Stimulated activated CD8-positive, alpha-beta memory T cell treated with anti-CD3 and anti-CD28 coated beads, Interleukin-7, amount 100 ng/mL, for 4 hours (primary cell): ENCODE measurements at places on chromosomes 12 and 14.

DNA sequence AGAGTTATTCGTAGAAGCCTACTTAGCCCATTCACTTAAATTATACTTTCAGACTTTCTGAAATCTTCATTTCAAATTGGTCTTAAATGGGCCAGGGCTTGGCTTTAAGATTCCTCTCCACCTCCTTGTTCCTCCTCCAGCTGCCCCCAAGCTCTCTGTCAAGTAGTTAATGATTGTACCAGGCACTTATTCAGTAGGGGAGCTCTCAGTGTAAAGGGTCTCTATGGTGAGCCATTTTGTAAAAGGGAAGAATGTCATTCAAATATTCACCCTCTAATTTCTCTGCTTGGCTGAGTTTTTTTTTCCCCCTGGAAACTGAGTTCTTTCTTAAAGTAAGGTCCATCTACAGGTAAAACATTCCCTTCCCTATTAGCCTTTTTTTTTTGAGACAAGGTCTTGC, 96.6 kb downstream of the SUDS3 start:
- DNase-seq = no peak

DNA sequence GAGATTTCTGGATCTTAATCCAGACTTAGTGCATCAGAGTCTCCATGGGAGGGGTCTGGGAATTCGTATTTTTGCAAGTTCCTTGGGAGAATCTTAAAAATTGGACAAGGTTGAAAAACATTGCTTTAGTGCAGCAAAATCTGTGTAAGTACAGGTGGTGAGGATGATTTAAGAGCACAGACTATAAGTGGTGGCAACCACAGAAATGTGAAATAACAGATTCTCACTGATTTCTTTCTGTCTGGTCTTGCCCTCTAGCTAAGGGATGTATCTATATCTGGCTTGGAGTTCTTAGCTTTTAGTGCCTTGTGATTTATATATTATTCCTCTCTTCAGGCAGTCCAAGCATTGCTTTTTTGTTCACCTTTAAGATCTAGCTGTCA, 116.2 kb downstream of the DIP2B start:
- no peak for DNase-seq

DNA sequence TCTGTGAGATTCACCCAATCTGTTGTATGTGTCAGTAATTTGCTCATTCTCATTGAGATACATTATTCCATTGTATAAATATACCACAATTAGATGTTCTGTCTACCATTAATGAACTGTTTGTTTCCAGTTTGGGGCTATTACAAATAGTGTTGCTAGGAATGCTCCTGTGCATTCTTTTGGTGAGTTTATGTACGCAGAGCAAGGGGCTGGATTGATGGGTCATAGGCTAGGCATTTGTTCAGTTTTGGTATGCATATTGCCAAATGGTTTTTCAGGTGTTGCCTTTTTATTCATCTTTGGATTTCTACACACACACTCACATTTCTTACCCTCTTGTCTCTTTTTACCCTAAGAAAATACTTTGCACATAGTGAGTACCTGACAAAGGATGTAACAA, 93.4 kb downstream of the GPATCH2L start:
- DNase-seq = no peak

DNA sequence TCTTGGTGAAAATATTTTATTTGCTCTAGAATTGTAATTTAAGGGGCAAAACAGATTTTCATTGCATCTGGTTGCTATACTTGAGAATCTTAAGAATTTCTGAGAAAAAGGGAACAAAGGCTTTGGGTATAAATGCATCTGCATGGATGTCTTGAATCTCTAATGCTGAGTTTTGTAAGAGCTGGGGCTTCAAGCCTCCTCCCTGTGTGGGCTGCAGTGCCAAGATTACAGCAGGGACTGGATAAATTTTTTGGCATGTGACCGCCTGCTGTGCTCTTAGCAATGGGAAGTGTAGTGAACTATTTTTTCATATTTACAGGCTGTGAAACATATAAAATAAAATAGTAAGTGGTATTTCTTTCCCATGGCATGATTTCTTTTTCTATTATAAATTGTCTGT, 70.0 kb downstream of the SLC38A6 start:
- DNase-seq = no peak

DNA sequence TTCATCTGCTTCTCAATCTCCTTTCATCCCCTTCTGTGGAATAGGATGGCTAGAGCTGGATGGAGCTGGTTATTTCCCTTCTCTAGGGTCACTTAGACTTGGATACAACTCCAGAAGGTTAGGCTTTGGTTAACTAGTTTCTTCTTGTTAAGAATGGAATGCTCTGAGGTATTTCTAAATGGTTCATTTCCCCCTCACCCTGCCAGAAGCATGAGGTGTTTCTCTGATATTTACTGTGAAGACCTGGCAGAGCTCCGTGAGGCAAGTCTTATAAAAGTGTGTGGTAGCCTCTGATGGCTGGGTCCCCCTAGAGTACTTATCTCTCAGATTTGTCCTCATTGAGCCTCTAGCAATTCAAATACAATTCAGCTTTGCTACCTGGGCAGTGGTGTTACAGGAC, 207.9 kb downstream of the SLC16A7 start:
- DNase-seq = no peak

GRCh38 chr14:48563489-48563888, 888.1 kb upstream of the MDGA2 start:
- no peak for DNase-seq

GRCh38 chr14:89936654-89937185, 17.8 kb downstream of the EFCAB11 start:
- DNase-seq = no peak

DNA sequence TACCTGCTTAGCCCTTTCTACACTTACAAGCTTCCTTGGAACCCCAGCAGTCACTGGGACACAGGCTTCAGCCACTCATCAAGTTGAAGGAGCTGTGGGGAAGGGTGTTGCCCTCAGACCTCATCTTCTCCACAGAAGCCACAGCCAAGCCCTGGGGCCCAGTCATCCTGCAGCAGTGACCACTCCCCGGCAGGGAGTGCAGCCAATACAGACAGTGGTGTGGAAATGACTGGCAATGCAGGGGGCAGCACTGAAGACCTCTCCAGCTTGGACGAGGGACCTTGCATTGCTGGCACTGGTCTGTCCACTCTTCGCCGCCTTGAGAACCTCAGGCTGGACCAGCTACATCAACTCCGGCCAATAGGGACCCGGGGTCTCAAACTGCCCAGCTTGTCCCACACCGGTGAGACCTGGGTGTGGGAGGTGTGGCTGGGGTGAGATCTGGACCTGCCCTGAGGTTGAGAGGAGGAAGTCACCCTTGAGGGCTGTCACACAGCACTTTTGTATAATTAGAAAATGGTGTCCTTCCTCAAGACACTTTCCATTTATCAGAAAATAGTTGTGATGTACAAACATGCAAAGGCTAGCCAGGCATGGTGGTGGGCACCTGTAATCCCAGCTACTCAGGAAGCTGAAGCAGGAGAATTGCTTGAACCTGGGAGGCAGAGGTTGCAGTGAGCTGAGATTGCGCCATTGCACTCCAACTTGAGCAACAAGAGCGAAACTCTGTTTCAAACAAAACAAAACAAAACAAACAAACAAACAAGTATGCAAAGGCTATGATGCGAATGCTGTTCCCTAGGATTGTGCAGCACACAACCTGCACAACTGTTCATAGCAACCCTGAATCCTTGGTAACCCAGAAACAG, 9.9 kb downstream of the GLI1 start:
- DNase-seq = no peak

- DNase-seq = no peak
Measured at GRCh38 chr12:131084341-131085011, 130.8 kb downstream of the ADGRD1 start.

DNA sequence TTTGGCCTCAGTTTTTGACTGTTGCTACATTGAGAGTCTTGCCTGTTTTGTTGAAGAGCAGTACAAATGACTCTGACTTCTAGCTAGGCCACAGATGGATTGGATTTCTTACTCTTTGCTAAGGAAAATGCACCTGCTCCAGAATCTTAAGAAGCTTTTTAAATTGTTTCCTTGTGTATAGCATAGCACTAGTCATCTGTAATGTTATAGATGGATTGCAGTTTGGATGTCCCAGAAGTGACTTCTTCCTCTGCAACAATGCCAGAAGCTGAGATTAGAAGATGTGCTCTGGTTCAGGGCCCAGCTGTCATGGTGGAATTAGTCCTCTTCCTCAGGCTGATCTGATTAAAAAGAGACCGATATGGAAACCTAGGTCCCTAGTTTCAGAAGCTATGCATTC, 67.9 kb downstream of the DAAM1 start:
- DNase-seq = no peak

- DNase-seq = no peak
Measured at GRCh38 chr14:101862711-101863110, 101.2 kb downstream of the PPP2R5C start.

GRCh38 chr14:87233806-87234384, 759.1 kb downstream of the GALC start:
- no peak for DNase-seq

DNA sequence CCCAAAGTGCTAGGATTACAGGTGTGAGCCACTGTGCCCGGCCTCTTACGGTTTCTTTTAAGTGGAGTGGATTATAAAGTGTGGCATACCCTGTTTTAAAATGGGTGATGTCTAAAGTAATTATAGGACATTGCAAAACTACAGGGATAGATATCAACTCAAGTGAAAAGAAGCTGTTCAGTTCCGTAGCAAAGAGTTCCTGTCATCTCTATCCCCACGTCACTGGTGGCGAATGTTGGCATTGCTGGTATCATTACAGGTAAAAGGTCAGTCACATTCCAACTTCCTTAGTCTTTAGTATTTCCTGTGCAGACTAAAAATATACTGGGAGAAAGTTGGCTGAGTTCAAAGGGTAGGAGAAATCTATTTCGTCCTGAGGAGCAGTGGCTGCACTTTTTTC, 95.6 kb upstream of the SLC38A2 start:
- no peak for DNase-seq

DNA sequence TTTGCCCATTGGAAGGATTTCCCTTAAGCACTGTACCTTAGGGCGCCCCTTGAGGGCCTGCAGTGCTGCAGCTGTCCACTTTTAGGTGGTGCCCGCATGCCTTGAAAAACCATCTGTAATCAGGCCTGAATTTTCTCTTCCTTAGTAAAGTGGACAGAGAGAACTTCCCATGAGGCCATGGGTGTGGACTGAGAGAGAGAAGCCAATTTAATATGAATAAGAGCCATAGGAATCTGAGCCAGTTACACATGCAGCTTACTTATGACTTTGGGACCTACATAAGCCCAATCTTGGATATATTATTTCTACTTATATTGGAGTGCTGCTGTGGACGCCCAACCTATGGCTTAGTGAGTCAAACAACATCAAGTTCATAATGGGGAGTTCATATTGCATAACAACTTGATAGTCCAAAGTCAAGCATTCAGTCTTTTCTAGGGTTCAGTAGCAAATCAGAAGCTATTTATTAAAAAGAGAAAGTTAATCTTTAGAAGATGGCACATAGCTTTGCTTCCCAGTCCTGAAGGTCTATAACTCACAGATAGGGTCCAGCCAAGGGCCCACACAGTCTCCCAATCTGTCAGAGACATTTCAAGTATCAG, 11.1 kb upstream of the ETV6 start:
- DNase-seq = no peak

- DNase-seq = no peak
Measured at GRCh38 chr14:59900556-59900955, 19.4 kb upstream of the LRRC9 start.

DNA sequence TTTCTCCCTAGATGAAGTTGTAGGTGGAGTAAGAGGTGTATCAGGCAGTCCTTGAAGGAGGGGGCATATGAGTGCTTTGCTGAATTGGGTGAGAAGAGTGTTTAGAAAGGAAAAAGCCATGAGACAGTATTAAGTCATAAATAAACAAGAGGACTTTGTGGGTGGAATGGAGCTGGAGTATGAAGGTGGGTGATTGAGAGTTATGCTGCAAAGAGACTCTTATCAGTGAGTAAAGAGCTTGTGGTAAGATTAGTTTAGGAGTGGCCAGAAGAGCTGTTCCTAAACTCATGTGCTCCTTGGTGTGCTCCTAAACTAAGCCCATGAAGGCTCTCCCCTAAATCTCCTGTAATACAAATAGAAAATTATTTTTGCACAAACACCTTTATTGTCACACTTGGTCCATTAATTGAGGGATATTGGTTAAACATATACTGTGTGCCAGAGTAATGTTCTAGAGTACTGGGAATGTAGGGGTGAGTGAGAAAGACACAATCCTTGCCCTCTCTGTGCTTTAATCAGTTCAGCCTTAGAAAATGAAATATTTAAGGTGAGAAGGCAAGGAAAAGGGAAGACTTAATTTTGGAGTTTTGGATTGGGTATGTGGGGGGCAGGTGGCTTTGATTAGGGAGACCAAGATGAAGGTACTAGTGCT, 9.8 kb downstream of the CHPT1 start:
- DNase-seq = no peak

DNA sequence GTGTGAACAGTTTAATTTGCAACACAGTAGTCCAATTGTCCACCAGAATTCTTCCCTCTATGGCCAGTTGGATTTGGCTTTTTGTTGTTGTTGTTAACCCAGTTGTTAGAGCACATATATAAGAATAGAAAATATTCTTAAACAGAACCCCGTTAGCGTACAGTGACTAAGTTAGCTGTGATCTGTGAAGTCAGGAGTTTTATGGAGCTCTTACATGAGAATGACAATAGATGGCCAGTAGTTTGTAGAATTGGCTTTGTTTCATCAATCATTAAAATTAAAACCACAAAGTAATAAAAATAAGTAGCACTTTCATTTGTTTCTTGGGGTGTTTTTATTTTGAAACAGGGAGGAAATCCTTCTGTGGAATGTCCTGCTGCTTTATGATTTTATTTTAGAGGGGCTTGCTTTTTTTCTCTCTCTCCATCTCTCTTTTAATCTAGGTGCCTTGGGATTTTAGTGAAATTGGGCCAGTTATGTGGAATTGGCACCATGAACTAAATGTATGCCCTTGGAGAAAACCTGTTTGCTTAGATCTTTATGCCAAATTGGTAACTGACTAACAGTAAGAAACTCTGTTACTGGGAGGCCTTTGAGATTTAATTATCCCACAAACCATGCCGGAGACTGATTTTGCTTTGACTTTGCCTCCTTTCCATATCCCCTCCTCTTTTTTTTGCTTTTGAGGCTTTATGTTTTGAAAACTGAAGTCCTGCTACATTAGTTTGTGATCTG, 22.9 kb downstream of the FBXW8 start:
- no peak for DNase-seq

DNA sequence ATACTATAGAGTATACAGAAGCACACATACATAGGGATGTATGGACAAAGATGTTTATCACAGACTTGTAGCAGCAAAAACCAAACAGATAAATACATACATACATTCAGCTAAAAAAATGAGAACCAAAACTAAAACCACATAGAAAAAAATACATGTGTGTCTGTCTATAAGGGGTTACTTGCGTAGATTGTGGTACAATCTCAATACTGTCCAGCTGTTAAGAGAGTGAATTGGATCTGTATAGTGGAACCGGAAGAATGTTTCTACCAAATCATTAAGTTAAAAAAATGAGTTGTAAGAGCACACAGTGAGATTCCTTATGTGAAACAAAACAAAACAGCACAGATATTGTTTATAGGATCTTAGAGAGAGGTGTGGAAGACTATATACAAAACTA, 44.2 kb upstream of the DCD start:
- no peak for DNase-seq
